ENCODE measurements at places on chromosomes 12 and 14. TPM values are rescaled to one million over a fixed set of nuclear protein-coding genes. Genes with fewer than 3 reads are reported as not detected.

DNA sequence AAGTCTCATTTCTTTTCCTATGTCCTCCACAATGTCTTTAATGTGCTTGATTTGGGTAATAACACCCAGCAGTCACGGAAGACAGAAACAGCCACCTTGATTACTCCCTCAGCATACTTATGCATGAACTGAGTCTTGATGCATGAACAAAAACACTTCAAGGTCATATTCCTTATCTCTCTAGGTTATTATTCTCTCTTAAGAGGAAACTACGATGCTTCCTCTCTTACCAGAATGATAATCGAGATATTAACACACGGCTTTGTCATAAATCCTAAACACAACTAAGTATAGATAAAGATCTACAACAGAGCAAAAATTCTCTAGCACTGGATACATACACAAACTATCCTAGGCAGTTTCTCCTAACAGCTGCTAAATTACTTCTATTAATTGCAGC lies 583.5 kb upstream of the ATP2B1 start:
- H3K4me3 ChIP-seq, result no peak overlapping the region
- no peak for DNase-seq
- peaks cover 12% of the 10 kb centered on the region for H3K27me3 ChIP-seq

GRCh38 chr14:58356268-58356667 lies 39.5 kb upstream of the TOMM20L start:
- H3K27ac ChIP-seq, result no peak overlapping the region
- no peaks in the 10 kb centered on the region for H3K27me3 ChIP-seq
- peaks cover 10% of the 10 kb centered on the region for H3K4me1 ChIP-seq
- no peak overlapping the region for H3K4me3 ChIP-seq

The KRT77 gene
- not detected for total RNA-seq

- no peaks in the 10 kb centered on the region for H3K36me3 ChIP-seq
- no peak overlapping the region for H3K27ac ChIP-seq
- no peak overlapping the region for H3K4me3 ChIP-seq
- H3K4me1 ChIP-seq, result no peaks in the 10 kb centered on the region
Measured at GRCh38 chr14:42214981-42215491, 608.4 kb downstream of the LRFN5 start.

Data from activated naive CD8-positive, alpha-beta T cell treated with anti-CD3 and anti-CD28 coated beads, Interleukin-2, amount 10 ng/mL, durations not matched to agents 7 days and 5 days (primary cell).